NCI-H2107 (cell line): ENCODE measurements at places on chromosomes 11 and 22.

- no peak for DNase-seq
These were observed 59.1 kb downstream of the WNT11 start for GRCh38 chr11:76147106-76147740.

GRCh38 chr11:2899080-2899783 is 13.7 kb upstream of the CDKN1C start:
- DNase-seq, result no peak

DNA sequence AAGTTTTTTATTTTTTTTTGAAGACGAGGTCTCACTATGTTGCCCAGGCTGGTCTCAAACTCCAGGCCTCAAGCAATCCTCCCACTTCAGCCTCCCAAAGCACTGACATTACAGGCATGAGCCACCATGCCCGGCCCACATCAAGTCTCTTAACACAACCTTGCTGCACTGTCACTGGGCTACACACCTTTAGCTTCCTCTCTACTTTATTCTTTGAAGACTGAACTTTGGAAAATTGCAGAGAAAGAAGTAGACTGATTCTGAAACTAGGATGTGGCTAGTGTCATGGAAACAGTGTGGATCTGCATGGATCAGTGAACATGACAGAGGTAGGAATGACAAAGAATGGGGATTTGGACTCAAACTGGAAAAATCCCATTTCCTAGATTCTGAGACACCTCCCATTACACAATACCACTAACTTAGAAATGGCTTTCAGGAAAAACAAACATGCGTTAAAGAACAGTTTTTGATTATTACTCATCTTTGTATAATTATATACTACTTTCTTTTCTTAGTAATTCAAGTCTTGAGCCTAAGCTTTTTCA is 99.6 kb upstream of the SPON1 start:
- no peak for DNase-seq

DNA sequence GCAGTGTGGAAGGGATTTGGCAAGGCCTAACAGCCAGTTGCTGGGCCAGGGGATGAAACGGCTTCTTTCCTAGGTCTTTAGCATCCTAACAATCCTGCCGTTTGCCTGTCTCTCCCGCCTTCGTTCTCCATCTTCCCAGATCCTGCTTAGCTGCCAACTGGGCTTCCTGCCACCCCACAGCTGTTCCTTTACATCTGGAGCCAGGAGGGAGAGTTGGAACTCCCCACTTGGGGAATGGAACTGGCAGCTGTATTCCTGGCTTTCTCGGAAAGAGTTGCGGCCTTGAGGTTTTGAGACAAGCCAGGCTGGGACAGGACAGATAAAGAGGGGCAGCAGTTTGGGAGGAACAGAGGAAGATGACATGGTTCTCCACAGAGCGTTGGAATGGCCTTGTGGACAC is 59.6 kb downstream of the ST3GAL4 start:
- no peak for DNase-seq

DNA sequence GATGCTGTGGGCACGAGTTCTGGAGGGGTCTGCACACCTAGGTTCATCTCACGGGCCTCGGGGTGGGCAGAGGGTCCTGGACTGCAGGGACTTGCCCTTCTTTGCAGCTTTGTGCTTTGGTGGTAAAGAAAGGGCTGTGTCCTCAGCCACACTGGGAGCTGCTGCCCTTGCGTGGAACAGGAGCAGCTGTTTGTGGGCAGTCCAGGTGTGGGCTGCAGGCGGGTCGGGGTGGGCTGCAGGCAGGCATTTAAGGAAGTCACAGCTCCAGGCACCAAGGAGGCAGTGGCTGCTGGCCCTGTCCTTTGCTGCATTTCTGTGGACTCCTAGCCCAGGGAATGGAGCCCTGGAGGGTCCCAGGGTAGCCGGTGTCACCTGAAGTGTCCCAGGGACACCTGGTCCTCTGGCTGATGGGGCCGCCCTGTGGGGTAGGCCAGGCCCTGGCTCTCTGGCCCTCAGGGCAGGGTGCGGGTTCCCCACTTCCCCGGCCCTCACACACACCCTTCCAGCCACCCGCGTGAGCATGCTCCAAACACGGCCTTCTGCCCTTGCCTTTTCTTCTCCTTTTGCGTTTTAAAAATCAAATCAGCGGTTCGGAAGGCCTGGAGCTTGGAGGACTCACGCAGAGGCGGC is 1240.3 kb downstream of the BRD1 start:
- DNase-seq, result no peak

- no peak for DNase-seq
These were observed 147.9 kb upstream of the CADM1 start for GRCh38 chr11:115652094-115652493.

GRCh38 chr22:33529424-33530113 is 390.7 kb downstream of the LARGE1 start:
- DNase-seq, result no peak

DNA sequence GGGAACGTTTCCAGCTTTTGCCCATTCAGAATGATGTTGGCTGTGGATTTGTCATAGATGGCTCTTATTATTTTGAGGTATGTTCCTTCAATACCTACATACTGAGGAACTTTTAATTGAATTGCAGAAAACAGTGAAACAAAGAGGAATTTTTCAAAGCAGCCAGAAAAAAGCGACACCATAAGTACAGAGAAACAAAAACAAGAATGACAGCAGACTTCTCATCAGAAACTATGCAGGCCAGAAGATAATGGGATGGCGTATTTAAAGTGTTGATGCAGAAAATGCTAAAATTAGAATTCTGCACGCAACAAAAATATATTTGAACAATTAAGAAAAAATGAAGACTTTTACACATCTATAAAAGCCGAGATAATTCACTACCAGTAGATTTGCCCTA is 95.4 kb upstream of the TIMP3 start:
- no peak for DNase-seq

- DNase-seq, result no peak
These were observed 106.5 kb upstream of the GRAMD1B start for GRCh38 chr11:123323568-123323967.

DNA sequence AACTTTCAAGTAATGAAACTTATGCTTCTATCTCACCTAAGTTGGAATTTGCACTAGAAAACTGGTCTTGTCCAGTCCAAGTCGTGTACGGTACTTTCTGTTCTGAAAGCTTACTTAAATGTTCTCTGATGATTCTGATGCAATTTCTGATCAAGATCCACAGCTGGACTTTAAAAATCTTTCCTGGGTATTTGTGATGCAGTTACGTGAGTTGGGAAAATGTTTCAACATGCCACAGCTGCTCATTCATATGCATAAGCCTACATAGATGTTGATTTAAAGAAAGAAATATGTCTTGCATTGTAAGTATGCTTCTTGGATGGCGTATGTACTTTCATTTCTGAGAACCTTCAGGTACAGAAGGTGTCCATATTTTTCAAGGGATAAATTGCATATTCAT is 493.7 kb upstream of the CCDC90B start:
- no peak for DNase-seq

GRCh38 chr11:110409174-110409573 is 20.6 kb upstream of the FDX1 start:
- no peak for DNase-seq

- no peak for DNase-seq
These were observed 21.3 kb downstream of the IFITM10 start for GRCh38 chr11:1728931-1729691.

GRCh38 chr11:19929655-19930054 is 217.0 kb downstream of the NAV2 start:
- no peak for DNase-seq

DNA sequence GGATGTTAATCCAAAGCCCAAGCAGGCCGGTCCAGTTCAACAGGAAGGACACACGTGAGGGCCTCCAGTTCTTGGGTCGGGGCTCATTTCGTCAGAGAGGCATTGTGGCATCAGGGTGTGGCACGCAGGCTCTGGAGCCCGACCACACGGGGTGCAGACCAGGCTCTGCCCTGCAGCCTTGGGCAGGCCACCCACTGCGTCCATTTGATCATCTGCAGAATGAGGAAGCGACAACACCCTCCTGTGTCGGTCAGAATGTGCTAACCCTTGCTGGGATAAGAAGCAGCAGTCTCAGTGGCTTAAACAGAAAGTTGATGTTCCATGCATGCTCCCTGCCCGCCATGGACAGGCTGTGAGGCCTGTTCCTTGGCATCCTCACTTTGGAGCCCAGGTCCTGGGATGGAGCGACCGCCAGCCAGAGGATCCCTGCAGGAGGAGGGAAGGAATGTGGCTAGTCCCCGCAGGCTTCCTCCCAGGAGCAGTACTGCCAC is 10.8 kb downstream of the RIBC2 start:
- no peak for DNase-seq

- no peak for DNase-seq
These were observed 56.6 kb upstream of the PRDM11 start for GRCh38 chr11:45089676-45090499.

- DNase-seq, result no peak
These were observed 108.5 kb upstream of the BID start for GRCh38 chr22:17882727-17883126.

DNA sequence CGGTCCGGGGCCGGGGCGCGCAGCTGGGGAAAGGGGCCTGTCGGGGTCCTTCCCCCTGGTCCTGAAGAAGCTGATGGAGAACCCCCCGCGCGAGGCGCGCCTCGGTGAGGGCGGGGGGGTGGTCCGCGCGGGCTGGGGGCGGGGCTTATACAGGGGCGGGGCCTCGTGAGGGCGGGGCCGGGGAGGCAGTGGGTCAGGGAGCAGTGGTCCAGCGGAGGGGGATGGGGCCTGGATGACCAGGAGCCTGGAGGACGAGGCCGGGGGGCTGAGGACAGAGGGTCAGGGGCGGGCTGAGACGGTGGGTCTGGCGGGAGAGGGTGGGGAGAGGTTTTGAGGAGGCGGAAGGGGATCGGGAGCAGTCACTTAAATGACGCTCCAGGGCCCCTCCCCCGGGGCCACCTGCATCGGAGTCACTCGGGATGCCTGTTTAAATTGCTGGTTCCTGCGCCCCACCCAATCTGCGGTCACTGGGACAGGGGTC is 396 bp downstream of the TEF start:
- no peak for DNase-seq

DNA sequence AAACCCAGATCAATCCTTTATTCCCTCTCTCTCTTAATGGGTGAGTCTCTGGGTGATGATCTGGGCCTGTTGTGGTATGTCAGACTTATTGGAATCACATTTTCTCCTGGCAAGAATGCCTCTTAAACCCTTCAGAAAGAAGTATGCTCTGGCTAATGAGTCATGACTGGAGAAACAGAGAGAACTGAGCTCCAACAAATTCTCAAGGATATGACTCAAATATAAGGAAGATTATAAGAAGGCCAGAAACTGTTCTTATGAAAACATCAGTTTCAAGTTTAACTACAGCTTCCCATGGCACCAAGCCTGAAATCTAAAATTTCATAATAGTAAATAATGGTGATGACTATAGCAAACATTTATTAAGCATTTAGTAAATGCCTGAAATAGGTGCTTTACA is 83.9 kb downstream of the OR5AK2 start:
- DNase-seq, result no peak

DNA sequence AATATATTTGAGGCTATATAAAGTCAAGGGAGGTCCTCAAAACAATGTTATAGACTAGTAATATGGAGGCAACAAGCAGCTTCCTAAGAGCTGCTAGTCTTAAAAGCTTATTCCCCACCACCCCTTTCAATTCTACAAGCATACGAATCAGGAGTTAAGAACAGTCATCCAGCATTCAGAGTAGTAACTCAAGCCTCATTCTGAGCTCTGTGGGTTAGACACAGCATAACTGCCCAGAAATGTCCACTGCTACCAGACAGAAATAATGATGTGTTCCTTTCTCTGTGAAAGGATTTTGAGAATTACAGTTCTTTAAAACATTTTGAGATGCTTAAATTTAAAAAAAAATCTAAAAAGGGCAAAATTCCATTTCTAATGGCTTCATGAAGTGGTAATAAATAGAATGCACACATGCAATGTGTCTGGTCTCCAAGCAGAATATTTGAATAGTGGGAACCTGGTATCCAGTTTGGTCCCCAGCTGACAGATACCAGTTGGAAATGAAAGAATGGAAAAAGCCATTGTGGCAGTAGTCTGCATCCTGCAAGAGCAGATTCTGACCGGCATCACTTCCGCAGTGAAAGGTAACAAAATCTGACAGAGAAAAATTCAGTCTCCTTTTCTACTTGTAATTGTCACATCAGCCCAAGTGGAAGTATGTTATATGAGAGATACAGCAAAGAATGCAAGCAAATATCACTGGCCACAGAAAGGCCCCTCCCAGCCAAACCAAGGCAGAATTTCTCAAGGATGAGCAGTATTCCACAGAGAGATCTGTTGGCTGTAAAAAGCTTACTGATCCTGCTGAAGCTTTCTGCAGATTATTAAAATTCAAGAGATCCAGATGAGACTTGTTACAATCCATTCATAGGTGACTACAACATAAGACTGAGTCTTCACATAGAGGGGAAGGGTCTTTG is 310.8 kb upstream of the PITPNB start:
- DNase-seq, result no peak

- DNase-seq, result no peak
These were observed 19.1 kb downstream of the PIK3C2A start for GRCh38 chr11:17188675-17189074.

GRCh38 chr22:45775569-45776312 is 104.1 kb downstream of the ATXN10 start:
- DNase-seq, result no peak

- DNase-seq, result no peak
These were observed 34.6 kb downstream of the DKK3 start for GRCh38 chr11:11973866-11974265.

GRCh38 chr11:104581246-104581980 is 316.8 kb downstream of the CASP12 start:
- no peak for DNase-seq

DNA sequence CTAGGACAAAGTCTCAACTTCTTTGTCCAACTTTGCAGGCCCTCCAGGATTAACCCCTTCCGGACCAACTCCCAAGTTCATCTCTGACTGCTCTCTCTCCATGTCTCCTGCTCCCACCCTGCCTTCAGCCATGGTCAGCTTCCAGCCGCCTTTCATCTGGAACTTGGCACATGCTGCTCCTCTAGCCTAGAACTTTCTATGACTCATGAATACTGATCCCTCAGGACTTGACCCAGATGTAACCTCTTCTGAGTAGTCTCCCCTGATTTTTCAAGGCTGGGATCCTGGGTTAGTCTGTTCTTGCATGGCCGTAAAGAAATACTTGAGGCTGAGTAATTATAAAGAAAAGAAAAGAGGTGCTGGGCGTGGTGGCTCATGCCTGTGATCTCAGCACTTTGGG is 5.2 kb upstream of the SLC15A3 start:
- DNase-seq, result no peak

DNA sequence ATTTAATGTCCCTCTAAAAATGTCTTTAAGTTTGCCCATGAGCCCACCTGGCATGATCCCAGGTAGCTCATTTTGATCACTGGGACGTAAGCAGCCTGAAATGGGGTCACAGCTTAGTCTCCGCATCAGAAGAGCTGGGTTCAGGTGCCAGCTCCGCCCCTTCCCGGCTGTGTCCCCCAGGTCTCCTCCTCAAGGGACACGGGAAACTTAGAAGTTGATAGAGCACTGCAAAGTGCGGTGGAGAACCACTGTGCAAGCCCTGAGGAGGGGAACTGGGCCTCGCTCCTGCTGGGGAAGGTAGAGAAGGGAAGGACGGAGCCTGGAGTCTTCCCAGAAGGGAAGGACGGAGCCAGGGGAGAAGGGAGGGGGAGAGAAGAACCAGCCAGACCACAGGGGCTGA is 7.7 kb downstream of the TOM1 start:
- DNase-seq, result no peak
